Urinary bladder (tissue), 4 donors: ENCODE measurements at places on chromosomes 2 and 18. TPM values are rescaled to one million over a fixed set of nuclear protein-coding genes. Genes with fewer than 3 reads are reported as not detected.

GRCh38 chr2:69469784-69470183 lies 32.5 kb upstream of the NFU1 start:
- DNase-seq, result no peak

DNA sequence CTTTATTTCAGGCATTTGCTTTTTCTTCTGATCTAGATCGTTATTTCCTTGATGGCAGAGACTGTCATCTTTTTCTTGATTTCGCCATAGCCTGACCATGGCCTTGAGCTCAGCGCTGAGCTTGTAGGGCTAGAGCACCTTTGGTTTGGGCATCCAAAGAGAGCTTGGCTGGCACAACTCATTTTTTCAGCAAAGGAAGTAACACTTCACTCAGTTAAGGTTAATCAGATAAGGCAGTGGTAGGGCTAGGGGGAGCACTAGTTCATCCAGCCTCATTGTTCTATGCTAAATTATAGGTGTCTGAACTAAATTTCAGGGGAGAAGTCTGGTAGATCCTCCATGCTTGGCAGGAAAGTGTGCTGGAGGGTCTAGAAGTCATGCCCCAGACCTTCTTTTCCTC lies 125.0 kb downstream of the SETBP1 start:
- no peak for DNase-seq

GRCh38 chr2:205868053-205868452 lies 185.8 kb downstream of the NRP2 start:
- DNase-seq, result no peak

GRCh38 chr2:28389399-28390240 lies 3.0 kb upstream of the FOSL2 start:
- DNase-seq, result no peak

- DNase-seq, result no peak
These were observed 25.0 kb downstream of the CREG2 start for GRCh38 chr2:101362316-101362715.

DNA sequence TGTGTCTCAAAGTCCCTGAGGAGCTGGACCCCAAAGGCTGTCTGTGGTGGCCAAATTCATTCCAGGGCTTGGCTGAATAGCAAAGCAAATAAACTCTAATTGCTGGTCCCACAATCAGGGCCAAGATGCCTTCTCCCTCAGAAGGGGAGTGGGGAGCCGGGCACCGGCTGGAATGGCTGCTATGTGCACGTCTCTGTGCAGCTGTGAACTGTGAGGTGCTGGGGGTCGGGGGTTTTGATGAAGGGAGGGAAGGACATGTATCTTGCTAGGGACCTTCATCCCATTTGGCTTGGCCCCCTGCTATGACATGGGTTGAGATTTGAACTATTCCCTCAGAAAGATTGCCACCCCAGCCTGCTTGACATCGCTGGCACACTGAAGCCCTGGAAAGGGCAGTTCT lies 60.4 kb downstream of the CIB4 start:
- DNase-seq, result no peak

The HJURP gene
- total RNA-seq, result 8.9 TPM

The GPR39 gene
- 3.2 TPM for total RNA-seq

The BZW1 gene
- 317 TPM for total RNA-seq

DNA sequence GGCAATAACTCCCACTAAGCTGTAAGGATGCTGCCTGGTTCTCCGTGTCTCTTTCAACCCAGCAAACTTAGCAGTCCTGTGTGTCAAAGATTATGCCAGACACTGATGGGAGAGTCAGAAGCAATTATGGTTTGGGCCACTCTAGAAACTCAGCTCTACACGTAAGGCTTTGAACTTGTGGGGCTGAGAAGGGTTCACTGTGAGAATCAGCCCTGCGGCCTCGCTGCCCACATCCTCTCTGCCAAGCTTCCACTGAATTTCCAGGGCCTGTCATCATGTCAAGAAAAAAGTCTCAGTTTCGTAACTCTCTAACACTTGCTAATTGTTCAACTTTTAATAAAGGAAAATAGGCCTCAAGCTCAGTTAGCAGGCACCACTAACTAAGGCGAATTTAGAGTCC lies 308.8 kb upstream of the LYPD1 start:
- no peak for DNase-seq

- no peak for DNase-seq
These were observed 15.4 kb upstream of the MLPH start for GRCh38 chr2:237471438-237472186.

The ARHGAP15 gene
- total RNA-seq, result 107 TPM

The SERPINB13 gene
- 1.7 TPM for total RNA-seq

The MOGAT1 gene
- not detected for total RNA-seq

The TEKT4 gene
- not detected for total RNA-seq

DNA sequence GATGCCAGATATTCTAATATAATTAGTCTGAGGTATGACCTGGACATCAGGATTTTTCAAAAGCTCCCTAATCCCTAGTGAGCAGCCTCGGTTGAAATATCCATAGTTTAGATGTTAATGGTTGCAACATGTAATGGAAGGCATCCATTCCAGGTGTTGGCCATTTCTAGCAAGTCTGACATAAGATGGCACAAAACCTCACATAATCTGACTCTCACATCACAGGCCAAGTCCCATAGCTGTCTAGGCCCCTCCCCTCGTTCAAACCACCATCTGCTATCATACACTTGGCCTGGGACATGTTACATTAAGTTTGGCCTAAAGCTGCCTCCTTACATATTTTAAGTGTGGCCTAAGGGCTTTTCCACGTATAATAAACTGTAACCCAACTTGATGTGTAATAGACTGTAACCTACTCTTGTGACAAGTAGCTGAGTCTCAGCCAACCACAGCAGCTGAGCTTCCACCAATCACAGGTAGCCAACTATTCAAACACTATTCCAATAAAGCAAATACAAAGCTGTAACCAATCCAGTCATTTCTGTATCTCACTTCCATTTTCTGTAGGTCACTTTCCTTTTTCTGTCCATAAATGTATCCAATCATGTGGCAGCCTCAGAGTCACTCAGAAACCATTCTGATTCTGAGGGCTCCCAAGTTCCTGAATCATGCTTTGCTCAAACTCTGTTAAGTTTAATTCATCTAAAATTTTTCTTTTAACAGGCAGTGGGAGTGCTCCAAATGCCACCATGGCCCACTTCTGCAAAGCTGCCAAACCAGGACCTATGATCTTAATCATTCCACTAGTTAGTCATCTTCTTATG lies 59.4 kb downstream of the ADD2 start:
- no peak for DNase-seq

The STAT4 gene
- total RNA-seq, result 7.1 TPM

DNA sequence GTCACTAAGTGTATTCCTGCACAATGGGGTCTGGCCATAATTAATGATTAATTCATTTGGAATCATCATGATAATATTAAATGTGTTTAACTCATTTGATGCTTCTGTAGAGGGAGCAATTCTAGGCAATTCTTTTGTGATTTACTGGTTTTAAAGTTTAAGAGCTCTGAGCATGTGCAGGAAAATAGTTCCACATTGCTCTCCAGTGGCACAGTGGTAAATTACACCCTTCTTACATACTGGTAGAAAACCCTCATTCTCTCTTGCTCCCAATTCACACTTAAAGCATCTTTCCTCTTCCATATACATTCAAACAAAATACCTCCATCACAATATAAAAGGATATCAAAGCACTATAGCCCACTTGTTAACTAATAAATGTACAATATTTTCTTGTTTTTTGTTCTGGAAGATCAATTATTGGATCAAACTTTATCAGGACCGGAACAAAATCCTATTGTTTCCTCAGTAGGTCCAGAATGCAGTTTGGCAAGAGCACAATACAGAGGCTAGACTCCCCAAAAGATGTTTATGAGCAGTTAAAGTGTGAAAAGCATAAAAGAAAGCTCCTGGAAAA lies 844.3 kb downstream of the MBD2 start:
- peak; percentile 11 for DNase-seq

DNA sequence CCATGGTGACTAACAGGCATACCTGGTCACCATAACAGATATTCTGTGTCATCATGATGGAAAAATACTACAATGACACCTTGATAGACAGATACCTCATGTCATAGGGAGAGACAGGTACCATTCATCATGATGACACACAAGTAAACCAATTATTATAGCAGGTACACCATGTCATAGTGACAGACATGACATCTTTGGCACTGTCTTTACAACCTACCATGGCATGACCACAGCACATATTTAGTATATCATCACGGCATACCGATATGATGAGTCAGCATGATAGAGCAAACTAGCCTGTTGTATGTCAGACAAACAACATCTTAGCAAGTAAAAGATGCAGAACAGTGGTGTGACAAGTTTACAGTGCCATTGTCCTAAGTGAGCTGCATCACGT lies 101.3 kb upstream of the KLHL29 start:
- no peak for DNase-seq

DNA sequence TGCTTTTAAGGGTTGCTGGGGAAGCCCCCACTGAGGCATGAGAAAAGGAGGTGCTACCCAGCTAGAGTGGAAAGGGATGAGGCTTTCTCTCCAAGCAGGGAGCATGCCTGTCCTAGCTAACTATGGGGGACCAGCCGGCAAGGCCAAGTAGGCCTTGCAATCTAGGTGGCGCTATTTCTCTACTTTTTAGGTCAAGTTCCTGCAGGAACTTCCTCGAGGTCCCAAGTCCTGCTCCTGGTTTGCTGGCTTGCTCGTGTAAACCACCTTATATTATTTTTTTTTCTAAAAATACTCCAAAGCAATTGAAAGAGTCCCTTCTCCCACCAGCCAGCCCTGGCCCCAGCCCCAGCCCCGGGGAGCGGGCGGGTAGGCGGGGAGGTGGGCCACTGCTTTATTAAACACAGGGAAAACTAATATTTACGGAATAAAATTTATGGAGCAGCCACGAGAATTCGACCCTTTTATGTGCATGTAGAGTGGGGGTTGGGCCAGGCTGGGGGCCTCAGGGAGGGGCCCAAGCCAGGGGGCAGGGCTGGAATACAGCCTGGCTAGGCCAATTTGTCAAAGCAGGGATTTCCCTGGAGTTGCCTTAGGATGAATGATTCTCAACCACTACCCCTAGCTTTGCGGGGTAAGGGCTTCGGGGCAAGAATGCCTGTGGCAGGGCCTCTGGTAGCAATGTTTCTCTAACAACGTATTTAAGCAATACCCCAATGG lies 12.8 kb upstream of the IHH start:
- no peak for DNase-seq

The NCKAP5 gene
- total RNA-seq, result 14.4 TPM

The MLPH gene
- 11.7 TPM for total RNA-seq
